Activated CD4-positive, alpha-beta T cell treated with anti-CD3 and anti-CD28 coated beads, Interleukin-2, amount 10 ng/mL, durations not matched to agents 7 days and 5 days (primary cell): ENCODE measurements at places on chromosomes 12 and 14. TPM values are rescaled to one million over a fixed set of nuclear protein-coding genes. Genes with fewer than 3 reads are reported as not detected.

GRCh38 chr14:89507521-89507920, 90.5 kb upstream of the FOXN3 start:
- DNase-seq, result no peak
- no peak overlapping the region for H3K4me3 ChIP-seq
- peaks cover 77% of the 10 kb centered on the region for H3K4me1 ChIP-seq
- H3K36me3 ChIP-seq, result peaks cover 27% of the 10 kb centered on the region
- peak overlapping the region; percentile 6 for H3K27ac ChIP-seq

DNA sequence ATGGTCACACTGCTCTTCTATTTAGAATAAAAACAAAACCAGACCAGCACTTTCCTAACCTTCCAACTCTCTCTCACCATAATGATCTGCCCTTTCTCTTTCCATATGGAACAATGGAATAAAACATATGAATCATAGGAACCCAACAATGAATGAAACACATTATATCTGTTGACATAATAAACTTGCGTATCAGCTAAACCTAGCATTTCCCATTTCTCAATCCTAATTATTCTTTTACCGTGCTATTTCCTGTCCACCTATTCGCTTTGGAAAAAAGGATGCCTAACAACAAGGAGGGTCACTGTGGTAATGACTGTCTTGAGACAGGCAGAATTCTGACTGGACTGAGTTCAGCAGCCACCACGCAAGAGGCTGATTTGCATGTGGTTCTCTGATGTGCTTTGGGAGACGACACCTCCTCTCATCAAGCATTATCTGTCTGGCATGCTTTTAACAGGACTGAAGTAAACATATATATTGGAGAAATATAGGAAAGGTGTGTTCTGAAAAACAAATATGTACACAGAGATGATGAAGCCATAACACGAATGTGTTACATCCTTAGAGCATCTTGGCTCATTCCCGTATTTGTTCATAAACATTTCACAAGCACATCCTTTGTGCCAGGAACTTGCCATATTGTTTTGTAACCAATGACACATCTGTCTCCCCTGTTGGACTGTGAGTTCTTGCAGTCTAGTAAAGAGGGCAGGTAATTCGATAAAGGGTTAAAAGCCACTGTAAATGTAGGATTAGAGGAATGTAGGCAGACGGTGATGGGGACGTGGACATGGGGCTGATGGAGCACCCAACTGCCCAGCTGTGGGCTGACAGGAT, 87.7 kb downstream of the PTPRB start:
- no peak overlapping the region for H3K27ac ChIP-seq
- no peaks in the 10 kb centered on the region for H3K36me3 ChIP-seq
- no peak overlapping the region for H3K4me3 ChIP-seq
- DNase-seq, result no peak
- peaks cover 4% of the 10 kb centered on the region for H3K27me3 ChIP-seq

The SCNN1A gene
- total RNA-seq, result 0.67 TPM

GRCh38 chr14:71395636-71396035, 488.4 kb downstream of the PCNX1 start:
- H3K4me1 ChIP-seq, result peaks cover 35% of the 10 kb centered on the region
- DNase-seq, result no peak
- no peak overlapping the region for H3K4me3 ChIP-seq
- peaks cover 6% of the 10 kb centered on the region for H3K36me3 ChIP-seq
- no peak overlapping the region for H3K27ac ChIP-seq

The KLRC2 gene
- total RNA-seq, result not detected

The MIP gene
- not detected for total RNA-seq

DNA sequence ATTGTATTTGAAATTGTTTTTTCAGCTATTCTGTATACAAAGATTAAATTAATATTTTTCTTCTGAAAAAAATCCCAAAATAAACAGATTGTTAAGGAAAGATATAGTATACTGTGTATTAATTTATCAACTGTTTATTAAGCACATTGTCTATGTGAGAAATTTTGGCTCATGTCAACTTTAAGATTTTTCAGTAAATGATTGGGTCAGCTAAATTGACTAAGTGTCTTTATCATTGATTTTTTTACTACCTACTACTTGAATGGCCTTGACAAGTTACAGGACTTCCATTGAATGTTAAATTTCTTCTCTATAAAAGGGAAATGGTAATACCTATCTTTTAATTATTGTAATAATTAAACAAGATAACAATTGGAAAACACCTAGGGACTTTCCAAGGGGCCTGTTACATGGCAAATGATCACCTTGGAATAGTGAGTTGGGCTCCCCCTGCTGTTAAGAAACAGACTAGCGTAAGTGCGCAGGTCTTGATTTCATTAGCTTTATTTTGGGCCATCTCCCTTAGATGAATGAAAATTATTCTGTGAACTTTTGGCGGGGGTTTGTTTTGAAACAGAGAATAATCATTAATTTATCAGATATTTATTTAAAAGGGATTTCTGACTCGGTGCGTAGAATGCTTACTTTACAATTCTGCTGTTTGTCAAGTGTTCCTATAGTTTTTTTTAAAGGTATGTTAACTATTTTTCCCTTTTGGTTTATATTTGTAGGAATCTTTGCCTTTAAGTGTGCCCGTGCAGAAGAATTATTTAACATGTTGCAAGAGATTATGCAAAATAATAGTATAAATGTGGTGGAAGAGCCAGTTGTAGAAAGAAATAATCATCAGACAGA, 14.5 kb upstream of the CCT2 start:
- peaks cover 8% of the 10 kb centered on the region for H3K4me1 ChIP-seq
- DNase-seq, result peak; percentile 65
- no peak overlapping the region for H3K4me3 ChIP-seq
- H3K36me3 ChIP-seq, result peaks cover 25% of the 10 kb centered on the region

- no peaks in the 10 kb centered on the region for H3K27me3 ChIP-seq
- no peaks in the 10 kb centered on the region for H3K4me1 ChIP-seq
- no peak overlapping the region for H3K27ac ChIP-seq
Observed at GRCh38 chr14:80425686-80426085, 214.4 kb upstream of the DIO2 start.

DNA sequence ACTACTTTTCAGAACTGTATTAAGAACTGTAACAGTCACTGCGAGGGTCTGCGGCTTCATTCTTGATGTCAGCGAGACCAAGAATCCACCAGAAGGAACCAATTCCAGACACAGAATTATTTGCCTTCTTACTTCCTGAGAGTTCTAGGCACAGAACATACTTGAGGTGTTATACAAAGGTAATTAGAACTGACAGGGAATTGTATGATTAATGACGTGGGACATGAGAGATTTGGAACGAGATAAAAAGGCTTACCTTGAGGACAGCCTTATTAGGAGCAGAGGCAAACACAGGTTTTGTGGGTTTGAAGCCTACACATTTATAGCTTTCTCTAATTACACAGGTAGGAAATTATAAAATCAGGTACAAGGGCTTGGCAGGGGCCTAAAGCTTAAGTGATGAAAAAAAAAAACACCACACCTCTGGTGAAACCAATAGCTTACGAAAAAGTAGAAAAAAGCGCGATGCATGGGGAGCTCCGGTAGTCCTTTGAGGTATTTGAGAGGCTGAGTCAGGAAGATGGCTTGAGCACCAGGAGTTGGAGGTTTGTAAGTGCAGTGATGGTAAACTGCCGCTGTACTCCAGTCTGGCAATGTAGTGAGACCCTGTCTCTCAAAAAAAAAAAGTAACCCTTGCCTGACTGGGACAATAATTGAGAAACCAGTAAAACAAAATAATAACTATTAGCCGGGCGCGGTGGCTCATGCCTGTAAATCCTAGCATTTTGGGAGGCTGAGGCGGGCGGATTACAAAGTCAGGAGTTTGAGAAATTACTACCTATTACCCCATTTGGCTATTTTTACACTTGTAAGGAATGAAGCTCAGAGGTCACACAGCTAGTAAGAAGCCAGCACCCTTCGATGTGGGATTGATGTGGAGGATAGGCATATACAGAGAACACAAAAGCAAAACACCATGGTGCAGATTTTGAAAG, 795 bp upstream of the ACOT2 start:
- peaks cover 32% of the 10 kb centered on the region for H3K36me3 ChIP-seq
- peak overlapping the region; percentile 99 for H3K27ac ChIP-seq
- peaks cover 41% of the 10 kb centered on the region for H3K4me1 ChIP-seq
- H3K4me3 ChIP-seq, result peak overlapping the region; percentile 89

GRCh38 chr12:105927564-105927963, 211.2 kb downstream of the NUAK1 start:
- no peak for DNase-seq
- H3K27ac ChIP-seq, result no peak overlapping the region
- H3K27me3 ChIP-seq, result no peaks in the 10 kb centered on the region
- H3K4me1 ChIP-seq, result no peaks in the 10 kb centered on the region

The TAS2R46 gene
- total RNA-seq, result 0.97 TPM

The KRT74 gene
- 0.15 TPM for total RNA-seq

DNA sequence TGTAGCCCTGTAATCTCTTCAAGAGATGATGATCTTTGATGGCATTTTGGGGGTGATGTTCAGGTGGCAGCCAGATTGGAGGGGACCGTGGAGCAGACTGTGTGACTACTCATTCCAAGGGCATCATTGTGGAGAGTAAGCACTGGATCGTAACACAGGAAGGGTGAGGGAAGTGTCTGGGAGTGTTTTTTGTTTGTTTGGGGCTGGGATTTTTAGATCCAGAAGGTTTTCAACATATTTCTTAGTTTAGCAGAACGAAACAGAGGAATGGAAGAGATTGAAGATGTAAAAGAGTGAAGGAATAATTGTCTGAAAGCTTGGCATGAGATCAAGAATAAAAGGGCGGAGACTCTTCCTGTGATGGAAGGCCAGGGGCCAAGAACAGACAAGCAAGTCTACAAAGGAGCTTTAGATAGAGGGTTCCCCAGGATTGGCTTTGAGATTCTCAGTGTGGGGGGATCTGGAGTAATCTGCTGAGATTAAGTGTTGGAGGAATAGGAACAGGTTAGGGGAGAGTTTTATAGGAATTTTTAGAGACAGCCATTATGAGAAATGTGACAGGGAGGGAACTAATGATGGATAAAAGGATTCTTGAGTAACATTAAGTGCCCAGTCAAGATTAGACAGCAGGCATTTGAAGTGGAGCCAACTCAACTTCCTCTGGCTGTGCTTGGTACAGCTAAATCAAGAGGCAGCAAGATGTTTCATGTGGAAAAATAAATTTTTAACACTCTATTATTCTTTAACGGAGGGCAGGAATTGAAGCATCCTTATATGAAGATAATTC, 79.7 kb upstream of the REP15 start:
- H3K4me3 ChIP-seq, result no peak overlapping the region
- peaks cover 3% of the 10 kb centered on the region for H3K27me3 ChIP-seq
- H3K27ac ChIP-seq, result peak overlapping the region; percentile 60
- DNase-seq, result no peak

- no peak overlapping the region for H3K27ac ChIP-seq
- DNase-seq, result no peak
- H3K36me3 ChIP-seq, result peaks cover 37% of the 10 kb centered on the region
- H3K4me3 ChIP-seq, result no peak overlapping the region
- peaks cover 15% of the 10 kb centered on the region for H3K4me1 ChIP-seq
Observed at GRCh38 chr12:118238888-118239287, 103.0 kb downstream of the PEBP1 start.

- no peak overlapping the region for H3K4me3 ChIP-seq
- peaks cover 86% of the 10 kb centered on the region for H3K4me1 ChIP-seq
- H3K27ac ChIP-seq, result no peak overlapping the region
- H3K36me3 ChIP-seq, result peaks cover 74% of the 10 kb centered on the region
- DNase-seq, result no peak
Observed at GRCh38 chr14:61430066-61430757, 108.8 kb downstream of the PRKCH start.

DNA sequence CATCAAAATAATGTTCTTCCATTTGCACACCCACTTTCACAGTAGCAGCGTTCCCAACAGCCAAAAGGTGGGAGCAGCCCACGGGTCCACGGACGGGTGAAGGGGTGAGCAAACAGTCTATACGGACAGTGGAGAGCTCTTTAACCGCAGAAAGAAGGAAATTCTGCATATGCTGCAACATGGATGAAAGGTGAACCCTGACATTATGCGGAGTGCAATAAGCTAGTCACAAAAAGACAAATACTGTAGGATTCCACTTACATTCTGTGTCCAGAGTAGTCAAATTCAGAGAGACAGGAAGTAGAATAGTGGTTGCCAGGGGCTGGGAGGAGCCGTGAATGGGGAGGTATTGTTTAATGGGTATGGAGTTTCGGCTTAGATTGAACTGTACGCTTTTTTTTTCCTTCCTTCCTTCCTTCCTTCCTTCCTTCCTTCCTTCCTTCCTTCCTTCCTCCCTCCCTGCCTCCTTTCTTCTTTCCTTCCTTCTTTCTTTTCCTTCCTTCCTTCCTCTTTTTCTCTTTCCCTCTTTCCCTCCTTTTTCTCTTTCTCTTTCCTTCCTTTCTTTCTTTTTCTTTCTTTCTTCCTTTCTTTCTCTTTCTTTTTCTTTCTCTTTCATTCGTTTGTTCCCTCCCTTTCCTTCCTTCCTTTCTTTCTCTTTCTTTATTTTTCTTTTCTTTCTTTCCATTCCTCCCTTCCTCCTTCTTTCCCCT, 15.8 kb upstream of the ANKRD9 start:
- H3K36me3 ChIP-seq, result no peaks in the 10 kb centered on the region
- peaks cover 32% of the 10 kb centered on the region for H3K4me1 ChIP-seq
- H3K27ac ChIP-seq, result peak overlapping the region; percentile 87
- peak overlapping the region; percentile 81 for H3K4me3 ChIP-seq

- no peak for DNase-seq
- H3K36me3 ChIP-seq, result peaks cover 5% of the 10 kb centered on the region
- H3K27me3 ChIP-seq, result no peaks in the 10 kb centered on the region
Observed at GRCh38 chr12:124422570-124423523, 128.0 kb downstream of the RFLNA start.

GRCh38 chr12:107320929-107321631, 227.7 kb upstream of the CRY1 start:
- H3K27ac ChIP-seq, result peak overlapping the region; percentile 94
- H3K27me3 ChIP-seq, result peaks cover 10% of the 10 kb centered on the region
- H3K4me3 ChIP-seq, result peak overlapping the region; percentile 82
- peak; percentile 88 for DNase-seq
- H3K4me1 ChIP-seq, result peaks cover 54% of the 10 kb centered on the region

The CLEC6A gene
- total RNA-seq, result not detected

GRCh38 chr12:4506430-4506829, 32.3 kb upstream of the RAD51AP1 start:
- peak overlapping the region; percentile 88 for H3K27ac ChIP-seq
- peaks cover 36% of the 10 kb centered on the region for H3K36me3 ChIP-seq
- peak overlapping the region; percentile 62 for H3K4me3 ChIP-seq
- H3K4me1 ChIP-seq, result peaks cover 32% of the 10 kb centered on the region
- H3K27me3 ChIP-seq, result no peaks in the 10 kb centered on the region
